ENCODE measurements at places on chromosomes 7 and 10. TPM values are rescaled to one million over a fixed set of nuclear protein-coding genes. Genes with fewer than 3 reads are reported as not detected.
A peak's percentile ranks its signal among the peaks of the same experiment; 100 is the strongest.

DNA sequence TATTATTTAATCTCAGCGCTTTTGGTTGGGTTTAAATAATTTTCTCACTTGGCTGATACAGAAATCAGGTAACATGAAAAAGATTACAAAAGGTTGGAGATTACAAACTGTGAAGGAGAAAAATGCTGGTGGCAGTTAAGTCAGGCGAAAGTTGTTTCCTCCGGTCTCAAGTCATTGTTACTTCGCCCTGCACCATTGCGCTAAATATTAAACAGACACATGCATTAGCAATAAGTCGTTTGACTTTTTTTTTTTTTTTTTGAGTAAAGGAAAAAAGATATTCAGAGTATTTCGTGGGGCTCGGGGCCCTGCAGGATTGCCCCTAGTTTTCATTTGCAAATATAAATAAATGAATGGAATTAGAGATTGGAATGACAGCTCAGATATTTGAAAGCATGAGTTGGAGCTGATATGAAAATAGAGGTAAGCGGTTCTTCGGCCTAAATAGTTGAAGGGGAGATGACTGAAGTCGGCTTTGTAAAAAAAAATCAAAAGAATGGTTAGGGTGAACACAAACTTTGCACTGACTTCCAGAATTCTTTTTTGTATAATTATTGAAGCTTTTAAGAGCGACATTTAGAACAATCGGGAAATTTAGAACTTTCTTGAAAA, 914 bp downstream of the SDHAF3 start:
- no peak for DNase-seq

GRCh38 chr10:43939939-43940820, 291.5 kb upstream of the ZNF32 start:
- no peak for DNase-seq

GRCh38 chr10:92756201-92757065, 66.7 kb downstream of the HHEX start:
- peak; percentile 55 for DNase-seq

The NACAD gene
- total RNA-seq, result 6.9 TPM
